GM12891 (cell line): ENCODE measurements at places on chromosomes 4 and X.
A peak's percentile ranks its signal among the peaks of the same experiment; 100 is the strongest.

- no peak for DNase-seq
Observed at GRCh38 chr4:7397206-7398103, 37.3 kb downstream of the PSAPL1 start.

DNA sequence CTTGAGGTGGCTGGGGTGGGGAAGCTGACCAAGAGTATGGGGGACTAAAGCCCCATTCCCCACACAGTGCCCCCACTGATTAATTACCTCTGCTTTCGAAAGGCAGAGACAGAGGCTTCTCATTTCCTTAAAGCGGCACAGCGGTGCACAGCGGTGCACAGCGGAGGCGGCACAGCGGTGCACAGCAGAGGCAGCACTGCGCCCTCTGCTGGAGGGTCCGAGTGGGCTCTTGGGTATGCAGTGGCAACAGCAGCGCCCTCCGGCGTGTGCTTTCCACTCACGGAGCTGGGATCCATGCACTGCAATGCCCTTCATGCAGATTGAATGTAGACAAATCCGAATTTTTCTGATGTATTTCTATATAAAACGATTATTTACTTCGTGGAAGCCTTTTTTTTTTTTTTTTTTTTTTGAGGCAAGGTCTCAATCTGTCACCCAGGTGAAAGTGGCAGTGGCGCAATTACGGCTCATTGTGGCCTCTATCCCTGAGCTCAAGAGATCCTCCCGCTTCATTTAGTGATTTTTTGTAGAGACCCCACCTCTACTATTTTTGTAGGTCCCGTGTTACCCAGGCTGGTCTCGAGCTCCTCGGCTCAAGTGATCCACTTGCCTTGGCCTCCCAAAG, 19.7 kb upstream of the PRPS2 start:
- peak; percentile 20 for DNase-seq

DNA sequence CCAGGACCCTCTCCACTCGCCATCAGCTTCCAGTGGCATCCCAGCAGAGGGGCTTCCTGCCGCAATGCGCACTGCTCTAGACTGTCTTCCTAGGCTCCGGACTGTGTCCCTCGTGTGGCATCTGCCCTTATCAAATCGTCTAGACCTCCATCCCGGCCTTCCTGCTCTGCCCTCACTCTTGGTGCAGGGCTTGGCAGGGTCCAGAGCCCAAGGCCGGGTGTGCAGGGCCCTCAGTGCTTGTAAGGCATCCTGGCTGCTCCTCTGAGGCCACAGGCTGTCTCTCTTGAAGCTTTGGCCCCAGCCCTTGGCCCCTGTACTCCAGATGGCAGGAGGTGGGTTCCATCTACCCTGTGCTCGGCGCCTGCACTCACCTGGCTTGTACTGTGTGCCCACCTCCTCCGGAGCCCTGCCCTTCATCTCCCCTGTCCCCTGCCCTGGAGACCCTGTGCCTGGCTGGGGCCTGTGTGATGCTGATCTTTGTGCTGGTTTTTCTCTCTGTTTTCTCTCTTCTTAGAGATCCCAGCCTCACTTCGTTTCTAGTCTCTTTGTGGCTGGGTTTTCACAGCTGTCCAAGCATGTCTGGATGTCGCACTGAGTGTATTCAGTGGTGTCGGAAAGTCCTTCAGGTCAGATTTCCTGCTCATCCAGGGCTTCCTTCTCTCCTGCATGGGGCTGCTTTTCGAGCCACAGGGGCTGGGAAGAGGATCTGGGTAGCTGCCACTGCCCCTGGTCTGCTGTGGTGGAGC, 3.7 kb upstream of the TREX2 start:
- DNase-seq, result no peak

- DNase-seq, result no peak
Observed at GRCh38 chr4:116027311-116027710, 913.9 kb upstream of the NDST4 start.

- DNase-seq, result no peak
Observed at GRCh38 chr4:111362941-111363361, 740.1 kb upstream of the PITX2 start.
